ENCODE measurements at places on chromosomes 1 and 21. TPM values are rescaled to one million over a fixed set of nuclear protein-coding genes. Genes with fewer than 3 reads are reported as not detected.
A peak's percentile ranks its signal among the peaks of the same experiment; 100 is the strongest.

GRCh38 chr1:53543778-53544695 lies 84.8 kb downstream of the DMRTB1 start:
- DNase-seq: no peak

DNA sequence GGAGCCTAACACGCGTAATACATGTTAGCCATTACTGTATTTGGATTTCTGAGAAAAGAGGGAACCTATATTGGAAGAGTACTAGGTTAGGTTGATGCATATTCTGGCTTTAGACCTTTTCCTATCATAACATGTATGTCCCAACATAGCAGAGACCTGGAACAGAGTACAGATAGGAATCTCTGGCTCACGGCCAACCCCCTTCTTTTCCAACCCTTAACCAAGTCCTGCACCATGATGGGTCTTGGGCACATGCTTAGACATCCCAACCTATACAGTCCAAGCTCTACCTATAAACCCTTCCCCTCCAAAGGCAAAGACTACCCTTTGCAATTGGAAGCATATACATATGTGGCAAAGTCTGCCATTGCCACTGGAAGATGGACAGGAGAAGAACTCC lies 227.9 kb downstream of the TM2D1 start:
- no peak for DNase-seq

DNA sequence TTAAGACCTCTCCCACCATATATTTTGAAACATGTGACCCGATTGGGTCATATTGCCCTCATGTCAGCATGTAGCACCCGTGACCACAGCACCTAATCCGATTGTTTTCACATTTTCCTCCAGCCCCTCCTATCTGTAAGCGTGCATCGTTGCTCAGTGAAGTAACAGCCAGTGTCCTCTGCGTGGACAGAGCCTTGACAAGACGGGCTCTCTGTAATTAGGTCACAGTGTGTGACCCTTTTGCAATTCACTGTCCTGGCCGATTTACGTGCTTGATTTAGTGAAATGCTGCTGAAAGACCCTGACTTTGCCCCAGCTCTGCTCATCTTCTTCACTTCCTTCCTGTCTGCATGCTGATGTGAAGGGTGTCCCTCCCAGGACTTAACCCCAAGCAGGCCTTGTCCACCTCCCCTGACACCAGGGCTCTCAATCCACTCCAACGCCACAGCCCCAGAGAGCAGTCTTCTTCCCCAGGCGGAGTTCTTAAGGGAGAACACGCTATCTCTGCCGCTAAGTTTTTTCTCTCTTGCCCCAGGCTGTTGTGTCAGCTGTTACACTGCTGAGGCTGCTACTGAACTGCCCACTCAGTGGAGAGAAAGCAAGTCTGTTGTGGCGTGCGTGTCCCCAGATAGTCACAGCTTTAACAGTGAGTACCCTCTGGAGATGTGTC lies 19.4 kb downstream of the URB2 start:
- DNase-seq: no peak

- DNase-seq: no peak
These were observed 32.2 kb downstream of the OPTC start for GRCh38 chr1:203526130-203526529.

DNA sequence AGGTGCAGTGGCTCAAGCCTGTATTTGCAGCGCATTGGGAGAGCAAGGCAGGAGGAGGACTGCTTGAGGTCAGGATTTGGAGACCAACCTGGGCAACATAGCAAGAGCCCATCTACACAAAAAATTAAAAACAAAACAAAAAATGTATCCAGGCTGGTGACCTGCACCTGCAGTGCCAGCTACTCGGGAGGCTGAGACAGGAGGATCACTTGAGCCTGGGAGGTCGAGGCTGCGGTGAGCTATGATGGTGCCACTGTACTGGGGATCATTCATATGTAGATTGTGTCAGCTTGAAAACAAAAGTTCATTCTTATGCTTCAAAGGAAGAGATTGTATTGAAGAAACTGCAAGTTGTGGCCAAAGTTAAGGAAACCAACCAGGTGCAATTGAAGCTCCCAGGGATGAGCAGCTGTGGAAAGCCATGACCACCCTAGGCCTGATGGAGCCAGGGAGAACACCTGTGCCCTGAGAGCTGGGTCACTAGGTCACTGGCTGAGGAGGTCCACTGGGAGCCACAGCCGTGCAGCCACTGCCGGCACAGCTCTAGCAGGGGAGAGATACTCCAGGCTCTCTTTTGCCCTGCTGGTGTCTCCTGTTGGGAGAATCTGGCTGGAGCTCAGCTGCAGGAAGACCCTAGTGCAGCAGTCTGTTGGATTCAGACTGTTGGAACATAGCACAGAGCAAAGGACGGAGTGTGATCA lies 13.3 kb upstream of the BRWD1 start:
- no peak for DNase-seq

DNA sequence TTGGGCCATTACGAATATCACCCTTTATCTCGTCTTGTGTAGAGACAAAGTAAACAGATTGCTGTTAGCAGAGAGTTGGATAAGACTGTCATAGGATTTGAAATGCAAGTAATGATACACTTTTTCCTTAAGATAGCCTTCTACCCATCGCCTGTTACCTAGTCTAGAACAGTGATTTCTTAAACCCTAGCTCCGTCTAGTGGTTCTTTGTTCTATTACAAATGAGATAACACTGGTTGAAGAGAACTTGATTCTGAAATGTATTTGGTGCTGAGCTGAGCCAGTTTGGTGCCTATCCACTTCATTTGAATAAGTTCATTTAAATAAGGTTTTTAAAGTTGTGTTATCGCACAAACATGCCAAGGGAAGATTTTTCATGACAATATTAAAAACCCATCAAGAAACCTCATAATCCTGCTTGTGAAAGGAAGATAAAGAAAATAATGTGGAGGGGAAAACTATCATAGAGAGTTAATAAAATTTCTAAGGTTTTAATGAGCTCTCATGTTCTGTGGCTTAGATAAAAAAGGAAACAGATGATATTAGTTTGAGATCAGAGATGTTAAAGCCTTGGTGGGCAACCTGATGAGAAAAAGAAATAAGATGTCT lies 1.5 kb upstream of the KCNH1 start:
- peak; percentile 28 for DNase-seq

DNA sequence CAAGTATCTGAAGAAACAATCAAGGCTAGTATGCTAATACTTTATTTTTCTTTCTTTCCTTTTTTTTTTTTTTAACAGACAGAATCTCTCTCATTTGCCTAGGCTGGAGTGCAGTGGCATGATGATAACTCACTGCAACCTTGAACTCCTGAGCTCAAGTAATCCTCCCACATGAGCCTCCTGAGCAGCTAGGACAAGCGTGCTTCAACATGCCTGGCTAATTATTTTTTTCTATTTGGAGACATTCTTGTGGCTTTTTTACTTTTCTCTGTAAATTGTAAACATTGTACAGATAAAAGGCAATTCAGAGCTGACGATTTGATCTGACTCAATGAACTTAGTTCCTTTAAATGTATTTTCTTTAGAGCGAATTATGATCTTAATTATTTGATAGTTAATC lies 41.4 kb downstream of the CCDC18 start:
- no peak for DNase-seq

- DNase-seq: peak; percentile 73
These were observed 3.9 kb downstream of the RNF220 start for GRCh38 chr1:44408632-44409602.

DNA sequence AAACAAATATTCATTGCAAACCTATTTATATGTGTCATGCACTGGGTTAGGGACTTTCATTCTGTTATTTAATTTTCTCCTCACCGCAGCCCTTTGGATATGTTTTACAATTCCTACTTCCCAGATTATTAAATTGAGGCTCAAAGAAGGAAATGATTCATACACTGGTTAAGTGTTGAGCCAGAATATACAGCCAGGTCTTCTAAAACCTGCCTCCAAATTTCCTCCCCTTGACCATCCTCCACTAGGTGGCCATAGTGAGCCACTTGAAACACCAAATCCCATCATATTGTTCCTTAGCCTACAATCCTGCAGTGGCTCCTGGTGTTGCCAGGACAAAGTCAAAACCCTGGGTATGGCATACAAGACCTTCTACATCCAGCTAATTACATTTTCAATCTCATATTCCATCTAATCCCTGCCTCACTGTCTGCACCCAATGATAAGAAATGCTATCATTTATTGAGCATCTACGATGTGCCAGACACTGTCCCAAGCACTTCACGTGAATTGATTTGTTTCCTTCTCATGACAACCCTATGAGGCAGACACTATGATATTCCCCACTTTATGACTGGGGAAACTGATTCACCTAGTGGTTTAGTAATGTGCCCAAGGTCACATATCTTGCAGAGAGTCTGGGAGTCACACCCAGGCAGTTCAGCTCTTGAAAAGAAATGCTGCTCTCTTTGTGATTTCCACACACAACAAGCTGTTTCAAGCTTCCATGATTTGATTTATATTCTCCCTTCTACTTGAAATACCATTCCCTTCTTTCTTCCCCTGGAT lies 23.6 kb upstream of the KIRREL1 start:
- DNase-seq: peak; percentile 18

- peak; percentile 14 for DNase-seq
These were observed 16.9 kb upstream of the GNG12 start for GRCh38 chr1:67850151-67850551.

DNA sequence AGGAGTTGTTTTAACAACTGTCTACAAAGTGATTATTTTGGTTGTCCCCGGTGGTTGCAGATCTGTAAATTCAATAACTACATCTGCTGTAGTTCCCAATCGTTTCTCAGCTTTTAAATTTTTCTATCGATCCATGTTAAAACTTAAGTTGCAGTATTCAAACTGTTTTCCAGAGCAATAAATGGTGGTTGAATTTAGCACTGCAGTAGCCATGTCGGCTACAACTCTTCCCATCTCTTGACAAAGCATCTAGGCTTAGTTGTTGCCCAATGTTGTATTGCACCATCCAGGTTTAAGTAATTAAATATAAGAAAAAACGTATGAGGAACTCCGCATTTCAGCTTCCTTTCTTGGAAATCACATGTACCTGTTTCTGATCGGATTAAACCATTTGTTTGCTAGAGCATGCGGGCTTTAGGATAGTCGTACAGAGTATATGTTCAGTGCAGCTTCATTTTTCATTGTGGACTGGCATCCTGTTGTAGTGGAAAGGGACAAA lies 996 bp downstream of the CNIH4 start:
- DNase-seq: no peak

- DNase-seq: no peak
These were observed 10.4 kb downstream of the RNF19B start for GRCh38 chr1:32954168-32954567.

DNA sequence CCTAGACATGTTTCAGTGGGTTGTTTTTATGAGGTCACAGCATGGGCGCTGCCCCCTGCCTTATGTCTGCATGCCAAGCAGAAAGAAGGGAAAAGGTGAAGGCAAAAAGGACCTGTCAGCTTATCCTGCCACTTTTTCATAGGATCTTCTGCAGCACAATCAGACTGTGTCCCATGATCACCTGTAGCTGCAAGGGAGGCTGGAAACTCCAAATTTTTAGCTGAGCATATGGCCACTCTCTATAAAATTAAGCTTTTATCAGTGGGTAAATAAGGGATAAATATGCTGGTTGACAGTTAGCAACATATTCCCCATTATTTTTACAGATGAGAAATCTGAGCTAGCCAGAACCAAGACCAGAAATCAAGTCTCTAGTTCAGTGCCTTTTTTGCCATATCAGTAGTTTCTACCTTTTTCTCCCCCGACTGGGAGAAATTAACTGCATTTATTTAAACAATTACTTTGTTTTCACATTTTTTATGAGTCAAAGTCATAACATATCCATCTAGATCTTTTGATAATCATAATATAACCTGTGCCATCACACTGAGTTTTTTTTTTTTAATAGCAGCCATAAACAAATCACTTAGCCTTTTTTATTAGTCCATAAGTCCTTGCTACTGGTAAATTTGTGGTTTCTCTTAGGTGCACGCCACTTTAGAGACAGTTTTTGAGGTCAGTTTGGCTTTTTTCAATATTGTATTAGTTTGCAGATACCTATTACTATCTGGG lies 307.0 kb downstream of the NFIA start:
- no peak for DNase-seq

DNA sequence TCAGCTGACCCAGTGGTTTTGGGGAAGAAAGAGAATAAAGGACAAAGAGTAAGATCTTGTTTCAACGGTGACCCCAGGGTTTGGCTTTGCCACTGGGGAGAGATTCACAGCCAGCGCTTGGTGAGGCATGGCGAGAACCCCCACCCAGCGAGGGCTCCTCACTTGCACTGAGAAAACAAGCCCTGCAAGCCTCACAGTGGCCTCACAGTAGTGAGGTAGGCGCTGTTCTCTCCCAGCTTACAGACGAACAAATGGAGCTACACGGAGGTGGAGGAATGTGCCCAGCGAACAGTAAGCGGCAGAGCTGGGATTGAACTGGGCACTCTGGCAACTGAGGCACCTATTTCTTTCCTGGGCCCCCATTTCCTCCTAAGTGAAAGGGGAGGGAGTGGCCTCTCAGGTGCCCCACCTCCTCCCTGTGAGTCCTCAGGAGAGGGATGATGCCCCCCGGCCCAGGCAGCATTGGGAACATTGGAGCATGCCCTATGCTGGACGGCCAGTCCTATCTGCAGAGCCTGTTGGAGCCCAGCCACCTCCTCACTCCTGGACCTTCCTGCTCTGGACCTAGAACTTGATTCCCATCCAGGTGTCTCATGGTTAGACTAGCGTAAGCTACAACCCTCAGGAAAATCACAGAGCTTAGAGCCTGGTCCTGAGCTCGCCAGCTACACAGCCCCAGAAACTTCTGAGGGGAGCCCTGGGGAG lies 73.4 kb upstream of the EDN2 start:
- no peak for DNase-seq

- DNase-seq: no peak
These were observed 106.3 kb downstream of the PAX7 start for GRCh38 chr1:18736958-18737357.

DNA sequence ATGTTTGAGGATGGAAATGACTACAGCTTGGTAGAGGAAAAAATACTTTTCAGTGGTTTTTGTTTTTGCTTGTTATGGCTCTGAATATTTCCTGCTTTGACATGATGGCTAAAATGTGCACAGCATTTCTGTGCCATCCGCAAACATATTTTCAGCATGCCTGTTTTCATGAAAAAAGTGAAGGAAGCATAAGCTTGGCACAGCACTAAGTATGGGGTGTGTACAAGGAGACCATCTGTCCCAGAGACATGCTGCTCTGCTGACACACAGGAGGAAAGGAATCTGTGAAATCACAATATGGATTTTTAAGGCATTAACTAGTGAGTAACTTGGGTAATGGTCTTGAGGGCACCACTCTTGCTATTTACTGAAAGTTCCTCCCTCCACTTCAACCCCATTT lies 595.5 kb downstream of the RWDD3 start:
- no peak for DNase-seq

GRCh38 chr1:207317561-207317960 lies 3.9 kb upstream of the CD55 start:
- DNase-seq: no peak

DNA sequence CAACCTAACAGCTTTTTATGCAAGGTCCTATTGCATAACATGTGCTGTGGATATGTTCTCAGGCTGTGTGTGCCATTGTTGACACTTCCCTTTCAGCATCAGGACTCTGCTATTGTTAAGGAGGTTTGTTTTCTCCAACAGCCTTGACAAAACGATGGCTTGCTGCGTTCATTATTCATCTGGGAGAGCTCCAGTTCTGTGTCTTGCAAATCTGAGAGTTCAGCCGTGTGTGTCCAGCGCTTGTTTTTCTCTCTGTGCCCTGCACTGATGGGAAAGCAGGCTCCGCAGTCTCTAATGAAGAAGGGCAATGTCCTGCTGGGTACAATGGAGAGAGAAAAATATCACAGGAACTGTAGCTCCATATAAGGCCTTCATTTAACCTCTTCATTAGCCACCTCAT lies 63.7 kb downstream of the CLDN17 start:
- no peak for DNase-seq

The MRAP gene
- total RNA-seq: not detected

The HMGCS2 gene
- not detected for total RNA-seq

The CYP2J2 gene
- 0.34 TPM for total RNA-seq

The CD1E gene
- not detected for total RNA-seq

The FMO3 gene
- total RNA-seq: not detected

The ATP1A4 gene
- total RNA-seq: not detected

The CD1C gene
- 7.4 TPM for total RNA-seq

The IL12RB2 gene
- 0.67 TPM for total RNA-seq

All from B cell (primary cell).